ENCODE measurements at places on chromosomes 4 and X.

GRCh38 chr4:73257651-73258435 is 755 bp downstream of the ANKRD17 start:
- peak; percentile 61 for DNase-seq

DNA sequence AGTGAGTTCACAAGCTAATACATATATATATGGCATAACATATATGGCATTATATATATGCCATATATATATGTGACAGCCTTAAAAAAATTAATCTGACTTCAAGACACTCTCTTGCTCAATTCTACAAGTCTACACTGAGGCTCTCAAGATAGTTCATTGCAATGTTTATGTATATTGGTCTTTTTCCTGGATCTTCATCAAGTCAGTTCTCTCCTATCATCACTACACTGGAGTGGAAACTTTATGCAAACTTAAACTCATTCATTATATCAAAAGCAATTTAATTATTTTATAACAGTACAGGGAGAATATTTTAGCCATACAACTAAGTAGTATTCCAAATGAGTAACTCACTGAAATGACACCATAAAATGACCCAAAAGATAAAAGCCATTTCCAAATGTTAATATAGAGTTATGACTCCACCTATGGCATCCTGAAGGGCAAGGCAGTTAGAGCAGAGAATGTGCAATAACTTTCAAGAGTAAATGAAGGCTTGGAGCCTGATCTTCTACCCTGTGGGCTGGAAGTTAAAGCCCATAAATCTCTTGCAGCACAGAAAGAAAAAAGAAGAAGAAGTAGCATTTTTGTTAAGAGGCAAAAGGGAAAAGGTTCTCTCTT is 176.3 kb upstream of the SLIT2 start:
- DNase-seq: no peak

DNA sequence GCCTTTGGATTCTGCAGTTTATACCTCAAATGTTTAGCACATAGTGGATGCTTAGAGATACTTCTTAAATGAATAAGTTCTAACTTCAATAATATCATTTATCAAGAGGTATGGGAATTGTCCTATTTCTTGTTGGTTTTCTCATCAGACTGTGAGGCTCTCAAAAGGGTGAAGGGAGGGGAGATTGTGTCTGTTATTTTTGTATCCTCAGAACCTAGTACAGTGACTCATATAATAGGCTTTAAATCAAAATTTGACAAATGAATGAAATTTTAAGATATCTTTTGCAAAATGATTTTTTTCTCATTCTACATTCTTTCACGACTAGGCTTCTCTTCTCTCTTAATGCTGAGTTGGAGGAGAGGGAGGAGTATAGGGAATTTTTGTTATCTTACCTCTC is 89.5 kb downstream of the KDR start:
- no peak for DNase-seq

GRCh38 chr4:81667539-81667938 is 195.8 kb upstream of the RASGEF1B start:
- no peak for DNase-seq

GRCh38 chrX:155612312-155613224 is at the start of gene TMLHE:
TMLHE (minus strand) TSS chrX:155612952; CDS start chrX:155545276, 67,676 bp downstream.
- peak; percentile 50 for DNase-seq

- peak; percentile 91 for DNase-seq
Observed at GRCh38 chrX:107654872-107655761, 26.8 kb downstream of the PRPS1 start.

- no peak for DNase-seq
Observed at GRCh38 chrX:77346859-77347258, 100.3 kb upstream of the FGF16 start.

GRCh38 chrX:11196476-11196875 is 85.3 kb downstream of the HCCS start:
- DNase-seq: no peak

DNA sequence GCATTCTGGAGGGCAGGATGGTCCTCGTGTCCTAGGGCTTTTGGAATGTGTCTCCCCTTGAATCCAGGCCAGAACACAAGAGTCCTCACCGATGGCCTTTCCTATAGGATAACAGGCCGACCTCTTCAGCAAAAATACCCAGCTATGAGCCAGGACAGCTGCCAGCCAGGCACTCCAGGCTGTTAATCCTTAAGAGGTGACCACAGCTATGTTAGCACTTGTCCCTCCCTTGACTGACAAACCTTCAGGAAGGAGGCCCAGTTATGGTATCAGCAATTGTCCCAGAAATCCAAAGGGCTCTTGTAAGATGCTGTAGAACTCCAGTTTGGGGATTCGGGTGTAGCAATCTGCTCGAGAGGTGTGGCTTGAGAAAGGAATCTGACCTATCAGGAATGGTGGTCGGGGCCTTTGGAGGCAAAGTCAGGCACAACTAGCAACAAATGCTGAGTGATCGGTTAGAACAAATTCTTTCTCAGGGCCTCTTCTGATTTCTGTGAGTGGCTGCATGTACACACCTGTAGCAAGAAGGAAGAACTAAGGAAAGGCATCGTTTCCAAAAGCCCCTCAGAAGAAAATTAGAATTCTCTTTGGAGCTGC is 54.6 kb downstream of the PTCHD1 start:
- DNase-seq: no peak

GRCh38 chr4:137663251-137664045 is 131.2 kb upstream of the PCDH18 start:
- no peak for DNase-seq

DNA sequence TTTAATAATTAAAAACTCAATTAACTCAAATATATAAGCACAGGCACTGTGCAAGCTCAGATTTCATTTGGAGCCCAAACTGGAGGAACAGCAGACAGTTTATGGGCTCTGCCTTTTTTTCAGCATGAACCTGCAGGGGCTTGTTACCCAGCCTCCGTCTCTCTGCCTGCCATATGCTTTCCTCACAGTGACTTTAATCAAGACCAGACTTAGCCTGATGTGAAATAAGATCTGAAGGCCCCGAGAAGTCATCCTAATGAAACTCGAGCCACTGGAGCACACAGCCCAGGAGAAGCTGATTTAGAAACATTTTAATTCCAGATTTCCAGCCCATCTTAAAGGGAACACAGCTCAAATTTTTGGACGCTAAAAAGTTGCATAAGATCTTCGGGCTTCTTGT is 55.6 kb downstream of the SPATA18 start:
- DNase-seq: no peak

DNA sequence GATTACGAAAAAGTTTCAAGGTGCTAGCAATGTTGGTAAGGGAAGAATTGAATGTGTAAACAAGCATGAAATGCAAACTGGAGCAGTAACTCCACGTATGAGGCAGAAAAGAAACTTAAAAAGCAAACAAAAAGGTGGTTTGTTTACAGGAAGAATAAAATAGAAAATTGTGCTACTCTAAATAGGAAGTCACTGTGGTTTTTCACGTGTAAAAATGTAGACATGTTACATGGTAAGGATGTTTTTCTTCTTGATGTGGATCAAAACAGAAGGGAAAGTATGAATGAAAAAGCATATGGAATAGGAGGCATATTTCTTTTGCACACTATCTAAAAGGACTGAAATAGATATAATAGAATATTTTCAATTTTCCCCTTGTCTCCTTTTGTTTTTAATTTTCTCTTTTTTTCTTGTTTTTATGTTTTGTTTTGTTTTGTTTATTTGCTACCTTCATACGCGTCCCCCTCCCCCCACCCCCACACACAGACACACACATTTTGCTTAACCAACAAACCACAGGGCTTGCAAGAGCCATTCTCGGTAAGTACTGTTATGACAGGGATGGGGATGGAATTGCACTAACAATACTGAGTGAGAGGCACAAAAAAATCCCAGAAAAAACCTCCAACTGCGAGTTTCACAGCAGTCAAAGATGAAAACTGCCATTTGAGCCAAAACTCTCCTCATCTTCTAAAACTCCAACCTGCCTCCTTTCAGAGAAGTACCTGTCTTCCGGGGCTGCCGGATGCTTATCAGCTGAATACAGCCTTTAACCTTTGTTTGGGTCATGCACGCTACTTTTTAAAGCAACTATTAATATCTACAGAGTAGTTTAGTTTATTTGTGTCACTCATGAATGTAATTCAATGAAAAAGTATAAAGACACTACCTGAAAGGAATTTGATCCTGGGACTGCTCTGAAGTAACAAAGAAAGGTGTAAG is 135.8 kb downstream of the IL15 start:
- no peak for DNase-seq

- no peak for DNase-seq
Observed at GRCh38 chrX:43753637-43754036, 97.5 kb downstream of the MAOA start.

DNA sequence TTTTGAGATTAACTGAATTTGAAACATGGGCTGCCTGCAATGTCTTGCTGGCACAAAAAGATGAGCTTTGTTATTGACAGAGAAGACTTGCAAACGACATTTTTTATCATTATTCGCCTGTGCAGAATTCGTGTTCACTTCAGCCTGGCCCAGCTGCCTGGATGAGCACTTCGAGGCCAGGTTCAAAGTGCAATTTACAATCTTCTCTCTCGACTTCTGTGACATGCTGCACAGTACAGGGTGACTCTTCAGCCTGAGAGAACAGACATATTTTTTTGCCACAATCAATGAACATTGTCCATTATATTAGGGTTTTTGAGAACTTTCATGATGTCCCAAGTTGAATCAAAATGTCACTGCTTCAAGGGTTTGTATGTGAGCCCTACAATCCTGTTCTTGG is 616.5 kb downstream of the SMARCA1 start:
- DNase-seq: no peak

- no peak for DNase-seq
Observed at GRCh38 chr4:106337916-106338315, 21.6 kb downstream of the AIMP1 start.

DNA sequence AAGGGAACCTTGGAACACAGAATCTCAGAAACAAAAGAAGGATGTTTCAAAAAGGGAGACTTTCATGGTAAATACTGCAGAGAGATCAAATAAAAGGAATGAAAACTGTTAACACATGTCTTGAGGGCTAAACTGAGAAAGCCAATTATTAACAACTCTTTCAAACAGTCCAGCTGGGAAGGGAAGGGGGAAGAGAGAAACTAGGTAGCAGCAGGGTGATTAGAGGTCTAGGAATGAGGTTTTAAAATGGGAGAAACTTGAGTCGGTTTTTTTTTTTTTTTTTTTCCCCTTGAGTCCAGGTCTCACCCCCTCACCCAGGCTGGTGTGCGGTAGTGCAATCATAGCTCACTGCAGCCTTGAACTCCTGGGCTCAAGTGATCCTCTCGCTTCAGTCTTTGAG is 4.3 kb downstream of the BCLAF3 start:
- DNase-seq: no peak

DNA sequence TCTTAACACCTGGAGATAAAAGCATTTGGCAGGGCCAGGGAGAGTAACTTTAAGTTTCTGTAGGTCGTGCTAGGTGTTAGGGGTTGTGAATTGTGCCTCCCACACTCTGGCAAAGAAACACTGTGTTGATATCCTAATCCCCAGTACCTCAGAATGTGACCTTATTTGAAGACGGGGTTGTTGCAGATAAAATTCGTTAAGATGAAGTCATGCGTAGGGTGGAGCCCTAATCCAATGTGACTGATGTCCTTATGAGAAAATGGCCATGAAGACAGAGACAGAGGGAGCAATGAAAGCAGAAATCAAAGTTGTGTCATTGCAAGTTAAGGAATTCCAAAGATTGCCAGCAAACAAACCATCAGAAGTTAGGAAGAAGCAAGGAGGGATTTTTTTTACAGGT is 40.5 kb upstream of the BBS12 start:
- DNase-seq: no peak

DNA sequence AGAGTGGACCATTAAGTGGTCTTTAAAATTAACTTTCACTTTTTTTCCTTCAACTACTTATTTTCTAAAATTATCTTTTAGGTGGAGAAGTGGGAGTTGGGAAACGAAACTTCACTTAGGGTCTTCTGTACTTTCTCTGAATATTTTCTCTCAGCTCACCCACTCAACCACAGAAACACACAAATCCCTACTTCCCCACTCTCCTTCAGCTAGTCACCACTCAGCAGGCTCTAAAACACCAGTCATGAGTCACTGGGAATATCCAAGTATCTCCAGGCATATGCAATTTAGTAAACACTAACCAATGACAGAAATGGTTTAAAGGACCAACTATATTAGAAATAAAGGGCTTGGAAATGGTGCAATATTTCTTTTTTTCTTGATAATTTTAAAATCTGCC is 153.0 kb upstream of the RPS6KA6 start:
- no peak for DNase-seq

- DNase-seq: no peak
Observed at GRCh38 chr4:127211650-127212560, 420.9 kb upstream of the INTU start.

GRCh38 chr4:183816882-183817509 is 88.1 kb upstream of the STOX2 start:
- DNase-seq: no peak

Data from ecto neural progenitor cell (in vitro differentiated cells).